Naive B cell (primary cell): ENCODE measurements at places on chromosomes 12 and 14. TPM values are rescaled to one million over a fixed set of nuclear protein-coding genes. Genes with fewer than 3 reads are reported as not detected.

The HELB gene
- polyA plus RNA-seq = 0.06 TPM

The ACOT6 gene
- polyA plus RNA-seq = not detected

The STYK1 gene
- polyA plus RNA-seq = not detected

The WDR20 gene
- polyA plus RNA-seq = 11.2 TPM

The LMNTD1 gene
- polyA plus RNA-seq = not detected

The NRIP2 gene
- 1.1 TPM for polyA plus RNA-seq

The PPP4R4 gene
- polyA plus RNA-seq = not detected

The PRPH gene
- polyA plus RNA-seq = not detected

The NOXRED1 gene
- polyA plus RNA-seq = not detected

The OTX2 gene
- polyA plus RNA-seq = not detected

The CLEC12A gene
- 0.29 TPM for polyA plus RNA-seq

The CNTN1 gene
- polyA plus RNA-seq = not detected

The ETFRF1 gene
- polyA plus RNA-seq = 29.9 TPM

The OASL gene
- 0.84 TPM for polyA plus RNA-seq

The ESRRB gene
- polyA plus RNA-seq = not detected

The DCAF4 gene
- 14.1 TPM for polyA plus RNA-seq

The SERPINA12 gene
- polyA plus RNA-seq = not detected

The KRT79 gene
- not detected for polyA plus RNA-seq

The CEP83 gene
- polyA plus RNA-seq = 4.5 TPM

The INHBC gene
- polyA plus RNA-seq = not detected

The TAS2R9 gene
- not detected for polyA plus RNA-seq

The FAM186B gene
- not detected for polyA plus RNA-seq

The GOLGA3 gene
- 5.8 TPM for polyA plus RNA-seq

The ADCY6 gene
- polyA plus RNA-seq = not detected

The ADCK1 gene
- polyA plus RNA-seq = 9.4 TPM

The ATL1 gene
- polyA plus RNA-seq = 4.6 TPM
